ENCODE measurements at places on chromosomes 1 and 21.

GRCh38 chr1:32151319-32151787, 28.1 kb upstream of the TXLNA start:
- DNase-seq: no peak

DNA sequence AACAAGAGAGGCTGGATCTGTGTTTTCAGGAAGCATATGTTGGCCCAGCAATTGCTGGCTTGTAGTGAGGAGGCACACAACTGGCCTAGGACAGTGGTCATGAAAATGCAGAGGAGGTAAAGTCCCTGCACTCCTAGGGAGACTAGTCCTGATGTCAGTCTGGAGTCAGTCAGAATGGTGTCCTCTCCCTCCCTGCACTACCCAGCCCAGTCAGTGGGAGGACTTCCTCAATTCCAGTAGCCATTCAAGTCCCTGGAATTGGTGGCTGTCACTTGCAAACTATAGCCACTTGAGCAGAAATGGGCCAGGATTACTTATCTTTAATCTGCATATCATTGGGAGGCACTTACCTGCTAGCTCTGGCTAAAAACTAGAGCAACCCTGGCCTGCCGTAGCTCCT, 18.6 kb downstream of the NDUFS5 start:
- no peak for DNase-seq

DNA sequence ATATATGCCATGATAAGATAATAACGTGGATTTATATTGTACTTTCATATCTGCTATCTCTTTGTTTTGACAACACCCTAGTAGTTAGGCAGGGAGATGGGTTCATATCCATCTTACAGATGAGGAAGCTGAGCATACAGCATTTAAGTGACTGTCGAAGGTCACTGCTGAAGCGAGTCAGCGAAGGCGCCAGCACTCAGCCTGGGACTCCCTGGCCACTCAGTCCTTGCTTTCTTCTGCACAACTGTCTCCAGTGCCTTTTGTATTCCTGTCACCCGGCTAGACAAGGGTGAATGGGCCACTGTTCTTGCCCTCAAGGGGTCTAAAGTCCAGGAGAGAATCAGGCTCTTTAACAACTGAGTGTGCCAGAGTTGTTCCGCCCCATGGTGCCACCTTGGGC, 3.1 kb downstream of the ARHGEF10L start:
- no peak for DNase-seq

GRCh38 chr1:211634931-211635330, 40.5 kb downstream of the NEK2 start:
- no peak for DNase-seq

GRCh38 chr1:65467536-65467935, 47.1 kb downstream of the LEPR start:
- DNase-seq: no peak

DNA sequence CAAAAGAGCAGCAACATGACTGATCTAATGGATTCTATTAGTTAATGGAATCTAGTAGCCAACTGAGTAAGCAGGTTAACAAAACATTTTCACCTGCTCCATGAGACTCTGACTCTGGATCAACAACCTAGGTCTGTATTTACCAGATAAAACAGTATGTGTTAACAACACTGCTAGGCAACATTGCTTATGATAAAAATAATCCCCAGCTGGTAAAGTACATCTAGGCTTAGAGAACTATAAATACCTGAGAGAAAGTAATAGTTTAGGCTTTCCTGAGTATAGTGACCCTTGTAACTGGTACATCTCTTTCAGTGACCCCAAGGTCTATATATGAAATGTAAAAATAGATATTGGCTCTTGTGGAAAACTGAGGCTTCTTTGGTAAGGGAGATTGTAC, 73.6 kb upstream of the TBX15 start:
- no peak for DNase-seq

DNA sequence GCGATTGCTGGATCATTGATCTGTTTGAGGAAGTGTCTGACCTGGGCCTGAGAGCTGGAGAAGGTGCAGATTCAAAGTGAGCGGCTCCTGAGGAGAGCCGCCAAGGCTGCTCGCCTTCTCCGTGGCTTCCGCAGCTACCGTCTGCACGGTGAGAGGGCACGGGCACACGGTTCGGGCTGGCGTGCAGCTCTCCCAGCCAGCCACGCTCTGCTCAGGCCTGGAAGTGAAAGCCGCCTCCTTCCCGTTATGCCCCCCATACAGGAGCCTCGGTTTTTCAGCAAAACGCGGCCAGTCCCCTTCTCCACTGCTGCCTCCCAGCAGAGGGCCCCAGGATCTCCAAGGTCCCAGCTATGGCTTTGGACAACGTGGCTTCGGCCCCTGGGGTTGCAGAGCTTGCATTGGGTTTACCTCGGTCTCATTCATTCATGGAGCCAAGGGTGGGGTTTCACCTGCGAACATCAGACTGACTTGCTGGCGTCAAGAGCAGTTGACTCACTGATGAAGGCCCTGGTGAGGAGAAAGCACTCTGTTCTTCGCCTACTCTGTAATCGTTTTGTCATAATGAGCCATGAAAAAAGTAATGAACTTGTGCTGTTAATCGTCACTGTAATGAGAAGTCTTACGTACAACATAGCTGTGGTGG, 24.4 kb upstream of the PDXK start:
- no peak for DNase-seq

- no peak for DNase-seq
Observed at GRCh38 chr1:77412820-77413530, 131.2 kb downstream of the AK5 start.

DNA sequence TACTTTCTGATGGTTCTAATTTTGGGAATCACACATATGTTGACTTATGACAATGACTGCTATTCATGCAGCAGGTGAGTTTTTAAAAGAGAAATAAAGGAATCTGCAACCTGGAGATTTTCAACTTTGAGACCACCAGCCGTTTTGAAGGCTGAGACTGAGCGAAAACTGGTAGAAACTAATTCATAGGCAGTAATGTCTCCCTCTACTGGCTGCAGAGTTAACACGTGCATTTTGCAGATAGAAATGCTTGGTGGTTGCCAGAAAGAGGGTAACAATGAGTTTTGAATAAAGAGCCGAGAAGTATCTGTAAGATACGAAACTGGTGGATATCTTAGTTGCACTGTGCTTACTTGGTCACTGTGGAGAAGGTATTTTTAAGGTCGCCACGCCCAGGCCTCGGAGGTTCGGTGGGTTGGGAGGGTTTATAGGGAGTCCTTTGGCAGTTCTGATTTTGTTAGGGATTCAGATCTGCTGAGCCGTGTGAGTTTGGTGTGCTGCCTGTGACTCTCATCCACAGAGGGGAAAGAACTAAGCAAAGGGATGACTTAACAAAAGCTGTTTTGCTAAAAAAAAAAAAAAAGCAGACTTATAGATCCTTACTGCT, 83.0 kb downstream of the RYR2 start:
- peak; percentile 25 for DNase-seq

DNA sequence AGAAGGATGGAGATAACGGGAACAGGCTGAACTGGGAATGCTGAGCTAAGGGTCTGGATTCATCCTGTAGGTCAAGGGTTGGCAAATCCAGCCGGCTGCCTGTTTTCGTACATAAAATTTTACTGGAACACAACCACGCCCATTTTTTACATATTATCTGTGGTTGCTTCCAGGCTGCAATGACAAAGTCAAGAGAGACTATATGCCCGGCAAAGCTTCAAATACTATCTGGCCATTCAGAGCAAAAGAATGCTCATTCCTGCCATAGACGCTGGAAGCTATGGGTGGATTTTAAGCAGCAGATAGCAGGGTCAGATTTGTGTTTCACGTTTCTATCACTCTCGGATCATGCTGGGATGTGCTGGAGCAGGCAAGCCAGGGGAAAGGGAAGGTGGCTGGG, 137.9 kb upstream of the EDN2 start:
- no peak for DNase-seq

- no peak for DNase-seq
Observed at GRCh38 chr1:151618003-151618402, 6.2 kb downstream of the SNX27 start.

DNA sequence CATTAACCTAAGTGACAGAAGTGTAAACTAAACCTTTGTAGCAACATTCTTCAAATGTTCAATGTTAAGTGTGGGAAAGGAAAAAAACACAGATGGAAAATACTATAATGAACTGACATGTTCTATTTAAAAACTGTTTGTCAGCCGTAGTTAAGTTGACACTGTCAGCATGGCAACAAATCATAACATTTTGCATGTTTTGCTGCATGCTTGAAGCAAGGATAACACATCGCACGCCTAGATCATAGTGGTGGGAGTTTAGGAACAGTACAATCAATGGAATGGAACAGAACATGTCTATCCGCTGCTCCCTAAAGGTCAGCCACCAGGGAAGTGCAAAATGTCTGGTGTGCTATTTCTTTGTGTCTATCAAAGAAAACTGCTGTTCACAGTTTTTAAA, 62.5 kb upstream of the ESRRG start:
- no peak for DNase-seq

- DNase-seq: no peak
Observed at GRCh38 chr1:48740621-48741020, 36.1 kb downstream of the BEND5 start.

DNA sequence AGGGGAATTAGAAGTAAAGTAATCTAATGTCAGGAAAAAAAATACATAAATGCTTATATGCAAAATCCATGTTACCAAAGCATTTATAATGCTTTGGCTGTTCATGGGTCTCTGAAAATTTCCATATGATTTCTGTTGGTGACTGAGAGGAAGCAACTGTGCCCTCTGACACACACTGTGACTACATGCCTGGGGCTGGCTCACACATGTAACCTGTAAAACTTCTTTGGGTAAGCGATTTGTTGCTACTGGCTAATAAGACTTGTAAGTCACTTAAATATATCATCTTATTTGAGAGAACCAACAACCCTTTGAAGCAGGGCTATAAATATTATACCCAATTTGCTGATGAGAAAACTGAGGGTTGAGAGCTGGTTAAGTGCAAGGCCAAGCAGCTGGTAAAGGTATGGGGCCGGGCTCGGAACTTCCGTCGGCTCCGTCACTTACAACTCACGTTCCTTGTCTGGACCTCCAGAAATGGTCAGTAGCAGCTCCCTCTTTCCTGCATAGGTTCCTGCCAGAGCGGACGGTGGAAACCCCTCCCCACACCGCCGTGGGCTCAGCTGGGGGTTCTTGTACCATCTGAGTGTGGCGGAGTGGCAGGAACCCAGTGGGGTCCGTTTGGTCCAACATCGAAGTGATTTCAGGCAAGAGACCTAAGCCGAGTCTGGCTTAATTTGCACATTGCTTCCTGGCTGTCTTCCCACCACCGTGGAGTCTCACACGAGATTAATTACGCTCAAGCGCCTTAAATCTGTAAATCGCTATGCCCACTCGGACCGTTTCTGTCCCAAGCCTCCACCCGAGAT, 714 bp downstream of the DFFA start:
- DNase-seq: no peak

DNA sequence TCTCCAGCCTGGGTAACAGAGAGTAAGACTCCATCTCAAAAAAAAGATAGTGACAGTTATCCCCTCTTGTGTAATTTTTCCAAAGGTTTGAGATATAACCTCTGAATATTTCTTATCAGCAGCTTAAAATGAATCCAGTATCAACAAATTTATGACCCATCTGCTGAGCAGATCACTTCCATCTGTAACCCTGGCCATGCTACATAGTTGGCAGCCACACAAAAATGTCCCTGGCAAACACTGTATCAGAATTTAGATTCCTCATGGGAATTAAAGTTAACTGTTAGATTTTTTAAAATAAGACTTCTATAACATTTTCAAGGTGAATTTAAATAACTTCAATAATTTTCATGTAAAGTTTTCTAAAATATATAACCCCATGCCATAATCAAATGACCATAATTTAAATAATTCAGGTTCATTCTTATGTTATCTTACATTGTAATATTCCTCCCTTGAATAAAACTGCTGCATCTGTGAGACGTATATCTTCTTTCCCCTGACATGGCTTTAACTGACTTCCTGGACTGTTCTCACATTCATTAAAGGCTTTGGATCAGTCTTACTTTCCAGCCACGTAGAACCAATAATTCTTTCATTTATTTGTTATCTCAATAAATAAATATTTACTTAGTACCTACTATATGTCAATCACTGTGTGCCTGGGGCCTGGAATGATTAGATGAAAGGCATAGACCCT, 5.3 kb upstream of the PRPF38B start:
- DNase-seq: no peak

DNA sequence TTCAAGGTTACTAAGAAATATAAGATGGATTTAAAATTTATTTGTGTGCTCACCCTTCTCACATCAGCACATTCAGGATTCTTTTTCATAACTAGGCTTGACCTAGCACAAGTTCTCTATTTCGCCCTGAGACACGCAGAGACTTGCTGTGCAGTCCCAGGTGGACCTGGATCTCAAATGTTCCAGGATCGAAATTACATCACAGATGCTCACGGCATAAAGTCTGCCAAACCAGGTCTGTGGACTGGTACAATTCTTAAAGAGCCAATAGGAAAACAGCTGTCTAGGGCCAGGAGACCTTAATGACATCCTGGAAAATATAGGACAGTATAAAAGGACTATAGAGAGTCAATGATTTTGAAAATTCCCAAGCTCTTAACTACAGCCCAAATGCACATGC, 2.2 kb downstream of the PGBD5 start:
- DNase-seq: no peak

GRCh38 chr1:158285756-158286241, 3.9 kb upstream of the CD1C start:
- no peak for DNase-seq

DNA sequence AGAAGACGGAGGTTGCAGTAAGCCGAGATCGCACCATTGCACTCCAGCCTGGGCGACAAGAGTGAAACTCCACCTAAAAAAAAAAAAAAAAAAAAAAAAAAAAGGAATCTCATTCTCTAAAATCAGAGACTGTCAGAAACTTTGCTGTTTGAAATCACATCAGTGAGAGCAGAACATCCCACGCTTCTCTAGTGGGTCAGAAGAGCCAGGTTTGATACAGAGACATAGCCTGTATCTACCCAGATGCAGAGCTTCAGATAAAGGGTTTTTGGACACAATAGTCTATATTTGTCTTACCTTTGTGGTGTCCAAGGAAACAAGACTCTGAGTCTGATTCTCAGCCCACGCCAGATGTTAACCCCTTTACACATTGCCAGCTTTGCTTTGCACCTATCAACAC, 19.6 kb downstream of the CELA3A start:
- no peak for DNase-seq

DNA sequence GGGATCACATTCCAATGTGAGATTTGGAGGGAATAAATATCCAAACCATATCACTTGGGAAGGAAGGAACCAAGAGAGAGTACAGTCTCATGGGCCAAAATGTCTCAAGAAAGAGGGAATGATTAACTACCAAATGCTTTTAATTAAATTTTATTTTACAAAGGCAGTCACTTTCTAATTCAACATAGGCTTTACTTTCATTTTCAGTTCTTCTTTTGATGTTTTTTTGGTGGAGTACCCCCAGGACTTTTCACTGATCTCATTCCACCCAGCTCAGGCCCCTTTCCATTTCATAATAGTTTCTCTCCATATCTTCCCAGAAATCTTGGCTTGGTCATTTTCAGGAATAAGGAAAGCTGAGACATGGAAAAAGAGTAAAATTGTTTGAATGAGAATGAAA, 5.1 kb upstream of the SLAMF7 start:
- no peak for DNase-seq

DNA sequence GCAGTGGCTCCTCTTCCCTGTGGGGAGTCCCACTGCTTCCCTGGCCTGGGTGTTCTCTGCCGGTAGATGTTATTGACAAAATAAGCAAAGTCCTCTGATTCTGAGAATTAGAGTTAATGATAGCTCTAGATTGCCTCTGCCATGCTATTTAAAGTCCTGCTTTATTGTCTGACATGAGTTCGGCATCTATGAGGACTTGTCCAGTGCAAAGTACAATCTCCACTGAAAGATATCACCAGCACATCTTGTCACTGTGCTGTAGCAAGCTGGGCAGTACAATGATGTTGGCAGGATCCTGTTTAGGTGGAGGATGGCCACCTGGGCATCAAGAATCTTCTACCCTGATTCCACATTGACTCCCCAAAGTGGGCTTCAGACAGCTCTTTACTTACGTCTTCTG, 54.0 kb upstream of the ATP5PO start:
- DNase-seq: no peak

Measured in 8988T (cell line).